CD4-positive, alpha-beta T cell treated with Interleukin-6 at 100 ng/mL for 8 hours (primary cell): ENCODE measurements at places on chromosomes 1 and 21.

DNA sequence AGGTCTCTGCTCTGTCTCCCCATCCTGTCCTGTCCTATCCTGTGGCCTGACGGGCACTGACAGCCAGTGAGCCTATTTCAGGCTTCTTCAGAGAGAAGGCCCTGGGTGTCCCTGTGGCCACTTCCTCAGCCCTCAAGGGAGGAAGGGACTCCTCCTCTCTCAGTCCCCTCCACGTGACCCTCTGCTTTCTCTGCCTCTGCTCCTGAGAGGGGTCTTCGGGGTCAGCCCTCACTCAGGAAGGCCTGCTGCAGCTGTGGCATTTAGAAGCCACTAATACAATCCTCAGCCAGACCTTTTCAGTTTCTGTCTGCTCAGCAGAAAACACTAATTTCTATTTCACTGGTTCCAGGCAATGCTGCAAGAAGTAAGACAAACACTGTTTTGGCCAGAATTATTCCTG is 43.6 kb upstream of the ETV3 start:
- no peak for DNase-seq

DNA sequence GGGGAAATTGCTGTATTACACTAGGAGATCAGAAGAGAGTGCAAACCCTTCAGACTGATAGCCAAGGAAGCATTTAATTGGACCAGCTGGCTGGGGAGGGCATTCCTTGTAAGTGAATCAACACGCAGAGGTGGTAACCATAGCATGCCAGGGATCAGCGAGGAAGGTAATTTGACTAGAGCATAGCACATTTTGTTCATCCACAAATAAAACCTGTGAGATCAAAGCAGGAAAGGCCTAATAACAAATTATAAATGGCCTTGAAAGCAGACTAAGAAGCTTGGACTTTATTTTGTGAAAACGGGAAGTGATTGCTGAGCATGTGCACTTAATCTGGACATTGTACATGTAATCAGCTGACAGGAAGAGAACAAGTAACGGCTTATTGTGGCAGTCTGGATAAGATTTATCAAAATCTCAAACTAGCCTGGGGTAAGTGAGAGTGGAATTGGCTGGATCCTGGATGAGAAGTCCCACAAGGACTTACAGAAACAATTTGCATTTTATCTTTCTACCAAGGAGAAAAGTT is 11.7 kb upstream of the CD55 start:
- no peak for DNase-seq

DNA sequence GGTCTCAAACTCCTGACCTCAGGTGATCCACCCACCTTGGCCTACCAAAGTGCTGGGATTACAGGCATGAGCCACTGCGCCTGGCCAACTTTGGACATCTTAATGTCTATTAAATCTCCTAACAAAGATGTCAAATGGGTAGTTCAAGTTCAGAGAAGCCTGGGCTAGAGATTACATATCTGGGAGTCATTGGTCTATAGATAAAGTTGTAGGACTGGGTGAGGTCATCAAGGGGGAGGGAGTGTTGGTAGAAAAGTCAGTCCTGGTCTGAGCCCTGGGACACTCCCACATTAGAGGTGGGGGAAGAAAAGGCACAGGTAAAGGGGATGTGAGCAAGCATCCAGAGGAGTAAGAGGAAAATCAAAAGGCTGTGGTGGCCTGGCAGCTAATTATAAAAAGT is 6.6 kb downstream of the UBIAD1 start:
- no peak for DNase-seq

DNA sequence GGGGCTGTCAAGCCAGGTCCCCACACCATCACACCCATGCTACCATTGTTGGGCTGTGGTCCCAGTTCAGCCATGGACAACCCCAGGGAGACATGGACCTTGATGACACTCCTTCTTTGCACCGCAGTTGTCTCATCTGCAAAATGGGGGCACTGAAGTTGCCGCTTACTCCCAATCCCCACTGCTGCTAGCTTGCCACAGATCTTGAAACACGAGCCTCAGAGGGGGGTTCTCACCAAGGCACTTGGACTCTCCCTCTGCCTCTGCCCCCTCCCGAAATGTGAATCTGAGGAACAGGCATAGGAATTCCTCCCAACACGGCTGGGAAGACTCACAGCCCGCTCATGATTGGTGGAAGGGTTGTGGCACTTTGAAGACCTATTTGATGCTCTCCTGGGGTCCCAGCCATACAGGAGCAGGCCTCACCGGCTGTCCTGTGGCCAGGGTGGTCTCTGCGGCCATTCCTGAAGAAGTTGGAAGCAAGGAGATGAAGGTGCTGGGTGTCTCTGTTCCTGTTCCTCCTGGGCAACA is 31.1 kb downstream of the RUNX3 start:
- DNase-seq, result no peak

DNA sequence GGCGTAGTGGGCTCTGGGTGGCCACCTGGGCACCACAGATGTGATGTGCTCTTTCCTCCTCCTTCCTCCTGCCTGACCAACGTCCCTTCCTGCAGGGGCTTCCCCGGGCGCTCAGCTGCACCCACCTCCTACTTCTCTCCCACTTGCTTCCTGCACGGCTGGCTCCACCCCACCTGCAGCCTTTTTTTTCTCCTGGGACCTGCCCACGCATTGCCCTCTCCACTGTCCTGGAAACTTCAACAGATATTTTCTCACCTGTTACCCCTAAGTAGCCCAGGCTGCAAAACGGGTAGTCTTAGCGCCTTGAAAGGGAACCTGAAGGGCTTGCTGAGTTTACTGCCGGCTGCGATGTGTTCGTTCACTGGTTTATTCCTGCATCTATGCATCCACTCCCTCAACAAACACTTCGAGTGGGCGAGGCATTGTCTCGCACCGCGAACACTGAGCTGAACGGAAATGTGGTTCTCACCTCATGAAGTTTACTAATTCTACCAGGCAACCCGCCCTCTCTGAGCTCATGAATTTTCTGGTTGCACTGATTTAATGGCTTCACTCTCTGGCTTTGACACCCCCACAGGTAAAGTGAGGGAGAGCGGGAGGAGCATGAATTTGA is 23.6 kb downstream of the ZBTB18 start:
- DNase-seq, result peak; percentile 80

GRCh38 chr1:34983700-34984355 is 1.3 kb downstream of the TMEM35B start:
- no peak for DNase-seq

- no peak for DNase-seq
Observed at GRCh38 chr1:200364831-200365230, 45.0 kb downstream of the ZNF281 start.

DNA sequence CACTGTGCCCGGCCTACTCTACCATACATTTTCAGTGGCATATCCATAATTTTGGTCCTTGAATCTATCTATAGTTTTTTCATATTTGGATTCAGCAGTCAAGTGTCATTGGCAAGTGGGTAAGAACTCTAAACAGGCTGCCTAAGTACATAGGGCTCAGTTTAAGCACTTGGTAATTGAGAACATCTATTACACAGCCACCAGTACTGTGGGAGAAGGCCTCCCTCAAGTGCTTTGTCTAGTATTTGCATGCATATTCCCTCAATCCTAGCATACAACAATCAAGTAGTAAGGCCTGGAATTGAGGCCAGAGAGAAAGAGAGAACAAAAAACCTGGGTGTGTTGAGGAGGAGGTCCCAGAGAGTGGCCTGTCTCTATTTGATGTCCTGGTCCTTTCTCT is 325.2 kb downstream of the USP25 start:
- no peak for DNase-seq

DNA sequence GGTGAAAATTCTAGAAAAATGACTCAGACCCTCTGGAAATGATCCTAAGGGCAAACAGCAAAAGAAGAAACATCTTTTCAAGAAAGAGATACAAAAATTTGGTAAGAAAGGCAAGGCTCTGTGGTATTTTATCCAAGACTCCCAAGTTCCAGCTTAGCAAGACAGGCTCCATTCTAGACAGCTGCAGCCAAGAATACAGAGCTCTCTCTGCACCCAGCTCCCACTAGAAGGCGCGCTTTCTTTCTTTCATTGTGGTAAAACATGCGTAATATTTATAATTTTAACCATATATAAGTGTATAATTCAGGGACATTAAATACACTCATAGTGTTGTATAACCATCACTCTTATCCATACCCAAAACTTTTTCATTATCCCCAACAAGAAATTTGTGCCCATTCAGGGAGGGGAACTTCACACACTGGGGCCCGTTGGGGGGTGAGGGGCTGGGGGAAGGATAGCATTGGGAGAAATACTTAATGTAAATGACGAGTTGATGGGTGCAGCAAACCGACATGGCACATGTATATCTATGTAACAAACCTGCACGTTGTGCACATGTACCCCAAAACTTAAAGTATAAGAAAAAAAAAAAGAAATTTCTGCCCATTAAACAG is 2.2 kb upstream of the HFM1 start:
- no peak for DNase-seq

DNA sequence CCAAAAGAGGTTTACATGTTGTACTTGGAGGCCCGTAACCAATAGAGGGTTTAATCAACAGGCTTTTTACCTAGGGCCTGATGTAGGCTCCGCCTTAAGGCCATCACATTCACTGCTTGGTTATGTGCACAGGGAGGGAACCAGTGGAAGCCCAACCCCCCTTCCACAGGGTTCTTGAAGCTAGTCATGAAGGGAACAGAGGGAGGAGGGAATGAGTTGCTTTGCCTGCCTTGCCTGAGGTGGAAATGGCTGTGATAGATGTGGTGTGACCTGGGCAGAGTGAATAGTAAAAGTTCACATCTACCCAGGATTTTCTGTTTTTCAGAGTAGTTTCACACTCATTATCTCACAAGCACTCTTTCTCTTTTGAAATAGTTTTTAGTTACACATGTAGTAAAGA is 215.1 kb downstream of the ST6GALNAC3 start:
- DNase-seq, result no peak

GRCh38 chr1:33821291-33821690 is 42.6 kb upstream of the HMGB4 start:
- no peak for DNase-seq

DNA sequence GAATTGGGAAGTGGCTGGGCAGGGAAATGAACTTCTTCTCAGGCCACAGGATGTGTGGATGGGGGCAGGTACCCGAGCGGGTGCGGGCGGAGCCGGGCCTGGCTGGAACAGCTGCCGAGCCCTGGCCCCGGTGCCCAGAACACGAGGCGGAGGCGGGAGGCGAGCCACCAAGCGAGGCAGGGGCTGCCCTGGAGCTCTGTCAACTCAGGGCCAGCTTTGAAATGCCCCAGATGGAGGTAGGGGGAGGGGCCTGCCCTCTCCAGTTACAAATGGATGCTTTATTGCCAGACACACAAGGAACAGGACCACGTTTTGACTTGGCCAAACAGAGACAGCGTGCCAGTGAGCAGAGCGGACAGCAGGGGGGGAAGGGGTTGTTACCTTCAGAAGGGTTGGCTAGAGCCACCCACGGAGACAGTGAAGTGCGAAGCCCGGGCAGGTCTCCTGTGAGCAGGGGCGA is 240.4 kb downstream of the SDCCAG8 start:
- no peak for DNase-seq

GRCh38 chr1:46236882-46237281 is 10.7 kb upstream of the RAD54L start:
- DNase-seq, result no peak

- no peak for DNase-seq
Observed at GRCh38 chr1:203995228-203995627, 77.7 kb upstream of the SOX13 start.

DNA sequence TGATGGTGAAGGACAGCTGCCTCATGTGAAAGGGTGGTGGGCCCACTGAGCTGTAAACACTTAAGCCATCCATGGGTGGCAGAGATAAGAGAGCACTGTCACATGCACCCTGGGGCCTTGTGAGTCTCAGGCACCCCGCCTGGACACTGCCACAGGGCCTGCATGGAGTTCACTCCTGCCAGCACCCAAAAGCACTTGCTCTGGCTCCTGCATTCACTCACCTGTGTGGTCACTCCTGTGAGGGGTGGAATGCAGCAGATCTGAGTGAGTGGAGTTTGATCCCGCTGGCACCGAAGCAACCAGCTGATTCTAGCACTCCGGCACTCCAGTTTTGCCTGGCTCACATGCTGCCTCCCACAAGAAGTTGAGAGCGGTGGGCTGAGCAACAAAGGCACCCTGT is 1142.1 kb upstream of the PRMT6 start:
- DNase-seq, result no peak

DNA sequence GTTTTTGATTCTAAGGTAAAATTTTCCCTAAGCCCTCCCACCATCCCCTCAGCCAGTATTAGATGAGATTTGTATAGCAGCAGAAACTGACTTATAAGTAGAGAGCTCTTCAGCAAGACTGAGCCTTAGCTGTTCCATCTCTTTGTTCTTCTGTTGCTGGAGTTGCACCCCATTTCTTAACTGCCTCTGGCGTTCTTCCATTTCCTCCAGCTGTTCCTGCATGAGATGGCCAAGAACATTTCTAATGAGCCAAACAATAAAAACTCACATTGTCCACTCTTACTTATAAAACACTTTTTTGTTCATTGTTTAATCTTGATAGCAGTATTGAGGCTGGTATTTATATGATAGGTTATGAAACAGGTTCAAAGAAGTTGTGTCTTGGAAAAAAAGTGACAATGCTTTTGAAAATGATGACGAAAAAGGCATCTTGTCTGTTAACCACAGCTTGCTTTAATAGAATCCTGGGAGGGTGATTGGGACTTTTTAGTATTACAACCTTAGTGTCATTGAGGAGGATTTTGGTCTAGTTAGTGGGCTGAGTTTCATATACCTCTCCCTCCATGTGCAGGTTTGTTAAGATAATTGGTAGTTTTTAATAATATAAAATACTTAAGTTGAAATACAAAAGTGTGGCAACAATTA is 18.3 kb downstream of the SYNC start:
- DNase-seq, result no peak

- DNase-seq, result no peak
Observed at GRCh38 chr1:231781892-231782291, 155.3 kb downstream of the DISC1 start.

GRCh38 chr21:45505416-45506021 is 36.7 kb downstream of the SLC19A1 start:
- DNase-seq, result no peak

DNA sequence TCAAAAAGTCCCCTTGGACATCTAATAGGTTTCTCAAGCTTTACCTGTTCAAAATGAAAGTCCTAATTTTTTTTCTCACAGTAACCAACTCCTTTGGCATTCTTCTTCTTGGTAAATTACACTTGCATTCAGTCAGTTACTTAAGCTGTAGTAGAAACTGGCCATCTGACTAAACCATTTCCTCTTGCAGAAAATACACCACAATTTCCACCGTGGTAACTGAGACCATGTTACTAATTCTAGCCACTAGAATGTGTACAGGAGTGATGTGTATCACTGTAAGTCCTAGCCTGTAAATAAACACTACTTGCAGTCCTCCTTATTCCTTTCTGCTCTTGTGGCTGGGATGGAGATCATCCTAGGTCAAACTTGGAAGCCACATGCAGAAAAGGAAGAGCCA is 965.4 kb upstream of the TMPRSS15 start:
- no peak for DNase-seq

DNA sequence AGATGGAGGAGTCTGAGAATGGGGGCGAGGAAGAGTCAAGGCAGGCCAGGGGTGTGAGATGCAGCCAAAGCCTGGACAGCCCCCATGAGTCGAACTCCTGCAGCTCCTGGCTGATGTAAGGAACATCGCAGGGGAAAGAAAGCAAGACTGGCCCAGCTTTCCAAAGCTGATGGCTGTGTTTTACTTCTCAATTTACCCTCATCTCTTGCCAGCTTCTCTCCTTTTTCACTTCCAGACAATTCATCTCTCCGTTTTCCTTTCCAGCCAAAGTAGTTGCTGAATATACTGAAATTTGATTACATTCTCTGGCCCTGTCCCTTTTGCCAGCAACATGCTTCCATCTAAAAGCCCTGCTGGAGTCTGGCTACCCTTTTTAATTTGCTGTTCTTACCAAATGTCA is 40.0 kb upstream of the UBE2U start:
- DNase-seq, result no peak
